ENCODE measurements at places on chromosomes 13 and 19. TPM values are rescaled to one million over a fixed set of nuclear protein-coding genes. Genes with fewer than 3 reads are reported as not detected.

The ZNF211 gene
- total RNA-seq, result 6.6 TPM

The TMEM190 gene
- 2.4 TPM for total RNA-seq

The PODNL1 gene
- 1.4 TPM for total RNA-seq

The MCEMP1 gene
- total RNA-seq, result not detected

The PLVAP gene
- total RNA-seq, result not detected

The SELENOV gene
- total RNA-seq, result not detected

The CYP4F2 gene
- total RNA-seq, result not detected

The PSG1 gene
- total RNA-seq, result 0.21 TPM

Measured in A549 treated with DMSO at 1 μM for 4 hours (cell line).